Effector memory CD4-positive, alpha-beta T cell (primary cell): ENCODE measurements at places on chromosomes 1 and 21.

- no peak for DNase-seq
Observed at GRCh38 chr1:206503591-206504362, 3.6 kb upstream of the RASSF5 start.

GRCh38 chr1:22976461-22977243 is 4.0 kb upstream of the LACTBL1 start:
- no peak for DNase-seq

GRCh38 chr1:156108664-156109241 is 5.8 kb upstream of the LMNA start:
- DNase-seq = no peak

DNA sequence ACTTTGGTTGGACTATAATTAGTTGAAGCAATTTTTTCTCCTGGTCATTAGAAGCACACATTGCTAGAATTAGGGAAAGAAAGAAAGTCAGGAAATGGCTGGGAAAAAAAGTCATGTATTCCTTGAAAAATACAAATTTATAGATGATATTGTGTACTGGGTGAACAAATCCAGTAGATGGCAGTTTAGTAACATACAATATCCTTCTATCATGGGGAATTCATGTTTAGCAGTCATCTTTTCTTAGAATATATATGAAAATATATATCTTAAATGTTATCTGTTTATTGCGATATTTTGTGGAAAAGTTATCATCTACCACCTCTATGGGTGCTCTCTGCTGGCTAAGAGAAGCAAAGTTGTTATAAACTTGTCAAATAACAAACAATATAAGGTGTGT is 13.1 kb upstream of the ZRANB2 start:
- DNase-seq = no peak

DNA sequence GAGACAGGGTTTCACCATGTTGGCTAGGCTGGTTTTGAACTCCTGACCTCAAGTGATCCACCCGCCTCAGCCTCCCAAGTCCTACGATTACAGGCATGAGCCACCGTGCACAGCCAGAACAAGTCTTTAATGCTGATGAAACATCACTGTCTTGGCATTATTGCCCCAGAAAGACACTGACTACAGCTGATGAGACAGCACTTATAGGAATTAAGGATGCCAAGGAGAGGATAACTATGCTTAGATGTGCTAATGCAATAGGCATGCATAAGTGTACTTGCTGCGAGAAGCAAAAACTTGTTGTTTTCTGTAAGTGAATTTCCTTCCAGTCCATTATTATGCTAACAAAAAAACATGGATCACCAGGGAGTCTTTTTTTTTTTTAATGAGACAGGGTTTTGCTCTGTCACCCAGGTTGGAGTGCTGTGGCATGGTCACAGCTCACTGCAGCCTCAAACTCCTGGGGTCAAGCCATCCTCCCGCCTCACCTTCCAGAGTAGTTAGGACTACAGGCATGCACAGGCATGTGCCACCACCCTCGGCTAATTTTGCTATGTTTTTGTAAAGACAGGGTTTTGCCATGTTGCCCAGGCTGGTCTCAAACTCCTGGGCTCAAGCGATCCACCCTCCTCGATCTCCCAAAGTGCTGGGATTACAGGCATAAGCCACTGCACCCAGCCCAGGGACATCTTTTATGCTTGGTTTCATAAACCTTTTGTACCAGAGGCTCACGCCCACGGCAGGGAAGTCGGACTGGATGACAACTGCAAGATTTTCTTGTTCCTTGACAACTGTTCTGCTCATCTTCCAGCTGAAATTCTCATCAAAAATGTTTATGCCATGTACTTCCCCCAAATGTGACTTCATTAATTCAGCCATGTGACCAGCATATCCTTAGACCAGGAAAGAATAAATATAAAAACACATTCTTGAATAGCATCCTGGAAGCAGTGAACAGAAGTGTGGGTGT is 23.1 kb downstream of the RHEX start:
- DNase-seq = no peak

DNA sequence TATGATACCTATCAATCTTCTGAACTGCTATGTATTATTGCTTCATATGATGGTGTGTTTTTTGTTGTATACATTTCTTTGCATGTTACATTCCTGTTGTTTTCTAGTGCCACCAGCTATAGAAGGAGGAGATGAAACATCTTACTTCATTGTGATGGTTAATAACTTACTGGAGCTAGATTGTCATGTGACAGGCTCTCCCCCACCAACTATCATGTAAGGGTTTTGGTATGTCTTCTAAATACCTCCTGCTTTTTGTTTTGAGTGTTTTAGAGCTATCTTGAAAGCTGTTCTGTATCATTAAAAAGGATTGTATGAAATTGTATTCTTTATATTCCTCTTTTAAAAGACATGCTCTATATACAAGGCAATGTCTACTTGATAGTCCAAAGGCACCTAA is 282.7 kb downstream of the HMCN1 start:
- DNase-seq = no peak

DNA sequence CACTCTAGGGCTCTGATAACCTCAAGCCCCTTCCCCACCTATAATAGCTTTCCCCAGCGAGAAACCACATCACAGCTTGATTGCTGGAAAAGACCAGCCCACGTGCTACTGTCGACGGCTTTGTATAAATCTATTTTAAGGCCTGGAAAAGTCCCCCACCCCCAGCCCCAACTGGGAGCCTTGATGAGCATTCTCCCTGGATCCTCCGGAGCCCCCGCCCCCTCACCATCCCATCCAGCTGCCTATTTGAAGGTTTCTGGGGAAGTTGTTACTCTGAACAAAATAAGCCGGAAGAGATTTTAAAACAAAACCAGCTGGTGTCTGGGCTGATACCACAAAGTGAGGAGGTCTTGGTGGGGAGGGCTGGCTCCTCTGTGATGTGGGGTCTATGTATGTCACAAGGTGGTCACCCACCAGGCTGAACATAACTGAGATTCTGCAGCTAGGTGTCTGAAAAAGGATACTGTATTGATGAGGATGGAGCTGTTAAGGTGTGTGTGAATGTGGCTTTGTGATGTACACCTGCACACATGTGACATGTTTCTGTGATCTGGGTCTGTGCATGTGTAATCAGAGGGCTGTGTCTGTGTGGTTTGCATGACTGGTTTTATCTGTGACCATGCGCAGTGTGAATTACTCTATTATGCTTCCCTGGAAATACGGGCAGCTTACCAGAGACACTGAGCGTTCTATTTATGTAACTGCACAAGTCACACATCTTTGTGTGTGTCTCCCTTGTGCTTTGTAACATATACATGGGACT is 25.0 kb downstream of the RIMS3 start:
- DNase-seq = no peak

DNA sequence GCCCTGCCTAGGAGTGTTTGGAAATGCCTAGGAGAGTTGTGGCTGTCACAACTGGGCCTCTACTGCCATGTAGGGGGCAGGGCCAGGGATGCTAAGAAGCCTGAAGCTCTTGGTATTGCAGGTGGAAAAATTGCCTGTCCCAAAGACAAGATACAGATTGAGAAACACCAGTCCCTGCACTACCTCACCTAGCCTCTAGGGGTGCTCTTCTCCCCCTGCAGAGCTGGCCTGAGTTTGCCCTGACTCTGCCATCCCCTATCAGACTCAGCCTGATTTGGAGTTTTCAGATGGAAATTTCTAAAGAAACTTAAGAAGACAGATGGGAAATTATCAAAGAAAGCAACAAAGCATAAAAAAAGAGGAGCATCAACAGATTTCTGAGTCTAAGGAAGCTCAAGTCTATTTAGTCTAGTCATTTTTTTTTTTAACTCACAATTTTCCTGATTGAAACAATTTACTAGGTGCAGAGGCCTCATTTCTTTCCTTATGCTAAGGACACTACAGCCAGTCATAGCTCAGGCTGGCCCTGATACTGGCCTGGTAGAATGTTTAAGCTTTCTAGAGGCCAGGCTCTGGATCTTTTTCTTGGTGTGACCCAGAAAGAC is 61.4 kb upstream of the LRRN2 start:
- DNase-seq = no peak
